Thoracic aorta (tissue), 2 donors: ENCODE measurements at places on chromosomes 2 and 18. TPM values are rescaled to one million over a fixed set of nuclear protein-coding genes. Genes with fewer than 3 reads are reported as not detected.
A peak's percentile ranks its signal among the peaks of the same experiment; 100 is the strongest.

Gene SH3RF3
- total RNA-seq, result 61.7 TPM

Gene PLCL1
- 26.2 TPM for total RNA-seq

Gene HMSD
- not detected for total RNA-seq

Gene CHRNG
- total RNA-seq, result not detected

Gene CD8B2
- not detected for total RNA-seq

Gene DHX57
- 11.9 TPM for total RNA-seq

Gene ABCG5
- not detected for total RNA-seq

Gene CAMKMT
- 11.6 TPM for total RNA-seq

Gene BCL2L11
- total RNA-seq, result 16.4 TPM

DNA sequence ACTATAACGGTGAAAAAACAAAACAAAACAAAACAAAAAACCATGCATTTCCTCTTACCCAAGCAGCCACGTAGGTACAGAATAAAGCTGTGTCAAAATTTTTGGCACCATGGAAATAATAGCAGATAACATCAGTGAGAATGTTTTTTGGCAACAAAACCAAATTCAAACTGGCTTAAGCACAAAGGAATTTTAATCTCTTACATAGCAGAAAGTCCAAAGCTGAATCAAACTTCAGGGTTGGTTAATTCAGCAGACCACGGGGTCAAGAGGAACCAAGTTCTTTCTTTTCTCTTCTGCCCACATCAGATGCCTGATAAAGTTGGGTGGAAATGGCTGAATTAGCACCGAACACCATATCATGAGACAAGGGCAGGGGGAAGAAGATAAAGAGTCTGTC lies 129.5 kb downstream of the PAX3 start:
- no peaks in the 10 kb centered on the region for H3K4me1 ChIP-seq
- no peak overlapping the region for H3K27ac ChIP-seq
- no peak for DNase-seq
- no peaks in the 10 kb centered on the region for H3K36me3 ChIP-seq
- H3K4me3 ChIP-seq, result no peak overlapping the region

GRCh38 chr2:74824679-74825078 lies 9.2 kb upstream of the HK2 start:
- no peaks in the 10 kb centered on the region for H3K36me3 ChIP-seq
- no peak for DNase-seq
- H3K27ac ChIP-seq, result no peak overlapping the region
- no peaks in the 10 kb centered on the region for H3K4me1 ChIP-seq
- H3K4me3 ChIP-seq, result no peak overlapping the region
- H3K27me3 ChIP-seq, result no peaks in the 10 kb centered on the region

- H3K36me3 ChIP-seq, result no peaks in the 10 kb centered on the region
- H3K4me1 ChIP-seq, result no peaks in the 10 kb centered on the region
- H3K27me3 ChIP-seq, result no peaks in the 10 kb centered on the region
- no peak overlapping the region for H3K27ac ChIP-seq
- H3K4me3 ChIP-seq, result no peak overlapping the region
Measured at GRCh38 chr2:205377324-205377723, 305.0 kb upstream of the NRP2 start.

DNA sequence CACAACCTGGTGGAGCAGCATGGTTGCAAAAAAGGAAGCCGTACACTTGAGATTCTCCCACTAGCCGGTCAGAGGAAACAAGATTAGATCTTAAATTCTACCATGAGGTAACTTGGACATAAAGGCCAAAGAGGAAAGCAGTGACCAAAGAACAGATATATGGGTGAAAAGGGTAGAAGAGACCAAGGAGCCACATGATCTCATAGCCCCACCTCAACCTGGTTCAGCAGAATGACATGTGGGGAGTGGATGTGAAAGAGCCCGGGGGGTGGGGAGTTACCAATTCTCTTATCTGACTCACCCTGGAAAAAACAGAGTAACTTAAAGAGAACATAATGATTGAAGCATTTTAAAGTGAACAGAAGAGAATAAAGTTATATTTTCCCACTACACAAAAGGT lies 683.0 kb downstream of the DSC3 start:
- no peak overlapping the region for H3K27ac ChIP-seq
- no peaks in the 10 kb centered on the region for H3K36me3 ChIP-seq
- DNase-seq, result no peak
- no peaks in the 10 kb centered on the region for H3K27me3 ChIP-seq

DNA sequence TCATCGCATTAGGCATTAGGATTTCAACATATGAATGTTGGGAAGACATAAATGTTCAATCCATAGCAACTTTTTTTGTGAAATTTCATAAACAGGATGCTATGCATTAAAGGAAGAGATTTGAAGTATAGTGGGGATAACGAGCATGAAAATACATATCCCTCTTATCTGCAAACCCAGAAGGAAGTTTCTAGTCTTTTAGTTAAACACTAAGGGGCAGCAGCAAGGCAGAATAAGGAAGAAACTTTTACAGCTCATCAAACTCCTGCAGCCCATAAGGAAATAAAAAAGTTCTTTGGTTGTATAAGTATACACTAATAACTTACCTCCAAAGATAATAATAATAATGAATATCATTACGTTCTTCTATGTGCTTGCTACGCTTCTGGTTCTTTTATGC lies 81.5 kb downstream of the CD226 start:
- H3K36me3 ChIP-seq, result no peaks in the 10 kb centered on the region
- no peak overlapping the region for H3K27ac ChIP-seq
- H3K4me3 ChIP-seq, result no peak overlapping the region
- H3K27me3 ChIP-seq, result no peaks in the 10 kb centered on the region
- H3K4me1 ChIP-seq, result no peaks in the 10 kb centered on the region

DNA sequence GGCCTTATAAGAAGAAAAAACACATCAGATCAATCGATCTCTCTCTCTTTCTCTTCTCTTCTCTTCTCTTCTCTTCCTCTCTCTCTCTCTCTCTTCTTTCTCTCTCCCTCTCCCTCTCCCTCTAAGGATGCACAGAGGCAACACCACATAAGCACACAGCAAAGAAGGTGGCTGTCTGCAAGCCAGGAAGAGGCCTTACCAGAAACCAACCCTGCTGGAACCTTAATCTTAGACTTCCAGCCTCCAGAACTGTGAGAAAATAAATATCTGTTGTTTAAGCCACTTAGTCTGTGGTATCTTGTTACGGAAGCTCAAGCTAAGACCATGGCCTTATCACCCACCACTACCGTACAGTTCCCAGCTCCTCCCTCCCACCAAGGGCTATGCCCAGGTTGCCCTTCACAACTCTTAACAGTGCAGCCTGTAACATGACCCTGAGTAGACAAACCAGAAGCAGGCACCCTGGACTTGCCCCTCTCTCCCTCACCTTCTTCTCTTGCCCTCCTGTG lies 25.2 kb upstream of the TMEM237 start:
- no peak overlapping the region for H3K4me3 ChIP-seq
- DNase-seq, result no peak
- no peak overlapping the region for H3K27ac ChIP-seq
- H3K4me1 ChIP-seq, result no peaks in the 10 kb centered on the region
- H3K36me3 ChIP-seq, result no peaks in the 10 kb centered on the region

GRCh38 chr18:10458691-10459090 lies 4.3 kb downstream of the APCDD1 start:
- no peaks in the 10 kb centered on the region for H3K4me1 ChIP-seq
- H3K27ac ChIP-seq, result no peak overlapping the region
- H3K27me3 ChIP-seq, result no peaks in the 10 kb centered on the region
- DNase-seq, result no peak

DNA sequence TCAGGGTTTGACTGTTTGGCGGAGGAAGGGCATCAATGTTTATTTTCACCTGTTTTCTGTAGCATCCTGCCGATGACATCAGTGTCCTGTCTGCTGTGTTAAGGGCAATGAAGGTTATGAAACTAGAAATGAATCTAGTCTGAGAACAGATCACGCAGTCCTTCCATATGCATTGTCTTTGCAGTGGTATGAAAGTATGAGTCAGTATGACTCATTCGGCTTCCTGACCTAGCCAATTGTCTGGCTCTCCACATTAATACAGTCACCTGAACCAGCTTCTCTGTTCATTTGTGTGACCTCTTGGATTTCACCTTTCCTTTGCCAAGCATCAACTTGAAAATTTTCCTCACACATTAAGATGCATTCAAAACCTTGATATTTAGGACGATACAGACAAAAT lies 353.8 kb downstream of the RND3 start:
- H3K4me3 ChIP-seq, result no peak overlapping the region
- H3K36me3 ChIP-seq, result no peaks in the 10 kb centered on the region
- H3K27me3 ChIP-seq, result no peaks in the 10 kb centered on the region
- DNase-seq, result no peak

DNA sequence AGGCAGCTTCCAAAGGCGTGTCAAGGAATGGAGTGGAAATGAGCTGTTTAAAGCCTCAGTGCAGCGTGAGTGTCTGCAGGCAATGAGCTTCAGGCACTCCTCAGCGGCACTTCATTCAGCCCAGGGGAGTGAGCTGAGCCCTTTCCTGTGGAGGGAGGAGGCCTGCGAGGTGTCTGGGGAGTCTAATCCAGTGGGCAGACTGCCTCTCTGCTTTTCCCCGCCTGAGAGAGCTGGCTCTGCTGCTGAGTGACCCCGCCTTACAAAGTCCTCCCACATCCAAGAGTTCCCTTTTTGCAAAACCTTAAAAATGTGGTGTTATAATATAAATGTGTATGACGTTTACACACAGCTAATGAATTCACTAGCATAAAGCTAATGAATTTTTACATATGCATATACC lies 7.0 kb upstream of the LDLRAD4 start:
- no peak overlapping the region for H3K4me3 ChIP-seq
- DNase-seq, result no peak
- H3K36me3 ChIP-seq, result no peaks in the 10 kb centered on the region

GRCh38 chr2:7430869-7431641 lies 513.8 kb downstream of the RNF144A start:
- DNase-seq, result no peak
- no peaks in the 10 kb centered on the region for H3K4me1 ChIP-seq
- H3K4me3 ChIP-seq, result peak overlapping the region; percentile 66

DNA sequence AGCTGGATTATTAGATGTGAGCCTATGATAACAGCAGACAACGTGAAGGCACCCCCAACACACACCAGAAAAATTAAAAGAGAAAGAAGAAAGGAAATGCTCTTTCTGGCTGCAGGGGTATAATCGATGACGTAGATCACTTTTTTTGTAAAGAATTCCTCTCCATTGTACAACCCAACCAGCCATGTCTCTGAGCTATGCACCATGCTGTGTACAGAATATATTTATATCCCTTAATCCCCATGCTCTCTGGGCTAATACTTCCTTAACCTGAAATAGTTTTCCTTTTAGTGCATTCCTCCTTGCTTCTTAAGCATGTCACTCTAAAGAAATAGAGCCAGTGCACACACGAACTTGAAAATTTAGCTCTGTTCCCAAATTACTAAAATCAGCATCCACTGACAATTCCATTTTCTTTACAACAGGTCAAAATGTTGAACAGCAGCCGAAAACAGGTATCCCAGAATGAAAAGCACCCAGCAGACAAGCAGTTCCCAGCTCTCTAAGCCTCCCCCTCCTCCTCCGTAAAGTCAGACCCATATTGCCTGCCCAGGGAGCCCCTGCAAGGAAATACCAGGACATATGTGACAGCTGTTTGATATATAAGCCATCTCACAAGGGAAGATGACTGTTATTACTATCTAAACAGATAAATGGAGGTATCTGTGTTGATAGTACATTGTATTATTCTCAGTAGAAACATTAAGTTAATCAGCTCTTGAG lies 247.4 kb upstream of the RAB6C start:
- no peak overlapping the region for H3K27ac ChIP-seq
- no peaks in the 10 kb centered on the region for H3K36me3 ChIP-seq
- H3K4me1 ChIP-seq, result no peaks in the 10 kb centered on the region
- DNase-seq, result no peak
- no peak overlapping the region for H3K4me3 ChIP-seq
- H3K27me3 ChIP-seq, result no peaks in the 10 kb centered on the region

DNA sequence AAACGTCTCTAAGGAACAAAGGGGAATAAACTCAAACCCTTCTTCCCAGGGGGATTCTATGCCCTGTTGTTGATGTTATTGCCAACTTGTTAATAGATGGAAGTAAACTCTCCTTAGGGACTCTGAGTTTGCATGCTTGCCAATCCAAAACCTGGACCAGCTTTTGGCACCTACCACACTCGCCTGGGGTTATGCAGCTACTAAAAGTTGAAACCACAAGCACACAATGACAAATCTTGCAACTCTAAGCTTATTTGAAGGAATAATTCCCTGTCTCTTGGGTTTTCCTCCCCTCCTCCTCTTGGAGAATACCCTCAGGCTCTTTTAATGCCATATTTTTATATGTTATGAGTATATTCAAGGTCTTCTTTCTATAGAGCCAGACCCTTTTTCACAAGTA lies 484.1 kb downstream of the FBXO15 start:
- H3K4me3 ChIP-seq, result no peak overlapping the region
- no peak overlapping the region for H3K27ac ChIP-seq
- H3K27me3 ChIP-seq, result no peaks in the 10 kb centered on the region
- H3K4me1 ChIP-seq, result no peaks in the 10 kb centered on the region
- H3K36me3 ChIP-seq, result no peaks in the 10 kb centered on the region

- peak within 1 kb of the TSS; percentile 64 for H3K4me3 ChIP-seq
- H3K27ac ChIP-seq, result no peak within 1 kb of the TSS
- H3K36me3 ChIP-seq, result no peaks in the 10 kb centered on the region
- H3K27me3 ChIP-seq, result peaks cover 38% of the 10 kb centered on the region
Measured at GRCh38 chr18:59272891-59273758, at the start of gene RAX. RAX (minus strand) TSS chr18:59273454; CDS start chr18:59273206, 248 bp downstream.

GRCh38 chr18:22455425-22456115 lies 37.9 kb upstream of the CTAGE1 start:
- DNase-seq, result no peak
- peak overlapping the region; percentile 15 for H3K27ac ChIP-seq
- H3K4me1 ChIP-seq, result peaks cover 5% of the 10 kb centered on the region
- H3K36me3 ChIP-seq, result no peaks in the 10 kb centered on the region
- H3K4me3 ChIP-seq, result no peak overlapping the region

GRCh38 chr2:97870396-97870843 lies 125.3 kb downstream of the TMEM131 start:
- peak overlapping the region; percentile 2 for H3K4me3 ChIP-seq
- DNase-seq, result no peak
- H3K27ac ChIP-seq, result peak overlapping the region; percentile 58
- no peaks in the 10 kb centered on the region for H3K27me3 ChIP-seq
- no peaks in the 10 kb centered on the region for H3K36me3 ChIP-seq

DNA sequence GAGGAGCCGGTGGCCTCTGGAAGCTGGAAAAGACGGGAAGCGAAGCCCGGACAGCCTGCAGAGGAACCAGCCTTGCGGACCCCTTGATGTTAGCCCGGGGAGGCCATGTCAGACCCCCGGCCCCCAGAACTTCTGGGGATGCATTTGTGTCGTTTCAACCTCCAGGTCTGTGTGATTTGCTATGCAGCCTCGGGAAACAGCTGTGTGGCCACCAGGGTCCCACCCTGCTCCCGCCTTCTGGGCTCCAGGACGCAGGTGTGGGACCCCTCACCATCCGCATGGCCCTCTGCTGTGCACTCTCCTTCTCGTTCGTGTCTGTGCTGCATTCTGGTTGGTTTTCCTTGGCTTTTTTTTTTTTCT lies 13.3 kb downstream of the NEU4 start:
- no peak for DNase-seq
- no peaks in the 10 kb centered on the region for H3K27me3 ChIP-seq
- no peaks in the 10 kb centered on the region for H3K36me3 ChIP-seq
- H3K4me1 ChIP-seq, result no peaks in the 10 kb centered on the region
- no peak overlapping the region for H3K27ac ChIP-seq
